M059J (cell line): ENCODE measurements at places on chromosomes 6 and 20.

GRCh38 chr6:157066781-157067491 is 256.4 kb downstream of the TMEM242 start:
- peak; percentile 49 for DNase-seq

DNA sequence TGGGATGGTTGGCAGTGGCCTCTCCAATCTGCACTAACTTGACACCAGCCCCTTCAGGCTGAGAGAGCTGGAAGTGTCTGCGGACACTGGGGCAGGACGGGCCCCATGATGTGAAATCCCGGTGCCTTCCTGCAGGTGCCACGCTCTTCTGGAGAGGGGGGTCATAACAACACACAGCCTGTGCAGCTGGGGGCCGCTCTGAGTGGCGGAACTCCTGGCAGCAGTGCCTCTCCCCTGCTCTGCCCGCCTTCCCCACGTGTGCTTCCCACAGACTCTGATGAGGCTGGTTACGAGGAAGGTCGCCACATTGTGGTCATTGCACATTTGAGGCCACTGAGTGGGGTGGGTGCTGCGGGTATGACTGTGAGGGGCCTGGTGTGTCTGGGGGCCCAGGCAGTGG is 145.2 kb downstream of the DTNBP1 start:
- DNase-seq, result no peak

DNA sequence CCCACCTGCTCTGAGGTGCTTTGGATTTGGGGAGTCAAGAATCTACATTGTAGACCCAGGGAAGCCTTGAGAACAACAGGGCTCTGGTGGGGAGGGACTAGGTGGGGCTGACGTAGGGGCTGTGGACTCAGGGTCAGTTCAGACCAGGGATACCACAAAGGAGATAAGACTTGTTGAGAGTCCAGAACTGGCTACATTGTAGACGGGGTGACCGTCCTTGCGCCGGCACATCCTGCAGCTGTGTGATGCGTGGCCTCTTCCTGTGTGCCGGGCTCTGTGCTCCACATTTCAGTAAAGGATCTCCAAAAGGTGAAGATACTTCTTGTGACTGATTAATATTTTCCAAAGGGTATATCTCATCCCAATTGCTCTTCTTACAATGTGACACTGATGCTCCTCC is 9.8 kb upstream of the TLDC2 start:
- DNase-seq, result no peak

DNA sequence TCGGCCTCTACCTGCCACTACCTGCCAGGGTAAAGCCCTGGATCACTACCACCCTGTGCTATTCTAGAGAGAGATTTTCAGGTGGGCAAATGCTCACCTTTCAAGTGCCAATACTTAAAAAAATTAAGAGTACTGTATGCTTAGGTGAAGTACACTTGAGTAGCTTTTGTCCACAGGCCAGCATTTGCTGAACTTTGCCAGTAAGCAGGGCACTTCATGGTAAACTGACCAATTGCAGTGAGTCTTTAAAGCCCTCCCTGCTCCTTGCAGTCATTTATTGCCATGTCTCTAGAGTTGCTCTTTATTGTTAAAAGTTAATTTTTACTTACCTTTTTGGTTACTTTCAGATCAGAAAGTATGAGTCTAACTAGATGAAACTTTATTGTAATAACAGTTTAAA is 58.5 kb downstream of the PLAGL1 start:
- DNase-seq, result no peak

DNA sequence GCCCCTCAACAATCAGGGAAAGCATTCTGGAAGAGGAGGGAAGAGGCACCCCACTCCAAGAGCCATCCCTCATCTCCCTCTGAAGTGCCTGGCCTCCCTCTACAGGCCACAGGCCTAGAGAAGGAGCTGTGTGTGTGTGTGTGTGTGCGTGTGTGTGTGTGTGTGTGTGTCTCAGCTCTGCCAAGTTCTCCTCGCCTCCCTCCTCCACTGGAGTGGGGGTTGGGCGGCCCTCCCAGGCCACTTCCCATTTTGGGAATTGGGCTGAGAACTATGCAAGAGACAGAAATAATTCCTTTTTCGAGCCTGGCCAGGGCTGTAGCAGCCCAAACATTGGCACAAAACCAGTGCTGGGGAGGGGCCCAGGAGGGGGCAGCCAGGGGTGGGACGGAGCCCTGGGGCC is 35.7 kb downstream of the KCNB1 start:
- no peak for DNase-seq

GRCh38 chr6:166766769-166767168 is 139.7 kb upstream of the RPS6KA2 start:
- DNase-seq, result no peak
